H4 (cell line): ENCODE measurements at places on chromosomes 5 and 9. TPM values are rescaled to one million over a fixed set of nuclear protein-coding genes. Genes with fewer than 3 reads are reported as not detected.

The INSYN2B gene
- 0.39 and 3.1 TPM in 2 replicates for total RNA-seq

GRCh38 chr9:95297316-95297715, 20.2 kb downstream of the FANCC start:
- DNase-seq, result no peak

DNA sequence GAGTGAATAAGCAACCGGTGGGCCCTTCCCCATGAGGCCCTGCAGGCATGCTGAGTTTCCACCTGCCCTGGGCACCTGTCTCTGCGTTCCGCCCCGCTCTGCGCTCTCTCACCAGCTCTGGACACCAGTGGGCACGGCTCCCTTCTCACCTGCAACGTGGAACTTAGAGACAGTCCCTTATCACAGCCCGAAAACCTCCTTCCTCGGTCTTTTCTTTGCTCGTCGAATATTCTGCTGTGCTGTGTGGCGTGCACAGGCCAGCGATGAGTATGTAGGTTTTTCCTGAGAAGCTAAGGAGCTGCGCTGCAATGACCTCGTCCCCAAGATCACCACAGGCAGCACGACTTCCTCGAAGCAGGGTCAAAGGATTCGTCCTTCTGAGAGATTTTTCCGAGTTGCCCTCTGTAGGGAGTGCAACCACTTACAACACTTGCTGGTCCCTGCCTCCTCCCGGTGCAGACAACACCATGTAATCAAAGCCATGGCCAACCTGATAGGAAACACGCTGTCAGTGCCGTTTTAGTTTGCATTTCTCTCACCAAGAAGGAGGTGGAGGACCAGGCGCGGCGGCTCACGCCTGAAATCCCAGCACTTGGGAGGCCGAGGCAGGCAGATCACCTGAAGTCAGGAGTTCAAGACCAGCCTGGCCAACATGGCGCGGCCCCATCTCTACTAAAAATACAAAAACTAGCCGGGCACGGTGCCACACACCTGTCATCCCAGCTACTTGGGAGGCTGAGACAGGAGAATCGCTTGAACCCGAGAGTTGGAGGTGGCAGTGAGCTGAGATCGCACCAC, 27.2 kb upstream of the NOTCH1 start:
- DNase-seq, result no peak

GRCh38 chr5:38297830-38298608, 39.7 kb downstream of the EGFLAM start:
- DNase-seq, result no peak

- DNase-seq, result peak; percentile 23
These were observed 534 bp downstream of the ERP44 start for GRCh38 chr9:100098046-100098886.
